ENCODE measurements at places on chromosomes 1 and 21.

GRCh38 chr1:37795340-37796125 is 1.9 kb downstream of the MANEAL start:
- no peak for DNase-seq

DNA sequence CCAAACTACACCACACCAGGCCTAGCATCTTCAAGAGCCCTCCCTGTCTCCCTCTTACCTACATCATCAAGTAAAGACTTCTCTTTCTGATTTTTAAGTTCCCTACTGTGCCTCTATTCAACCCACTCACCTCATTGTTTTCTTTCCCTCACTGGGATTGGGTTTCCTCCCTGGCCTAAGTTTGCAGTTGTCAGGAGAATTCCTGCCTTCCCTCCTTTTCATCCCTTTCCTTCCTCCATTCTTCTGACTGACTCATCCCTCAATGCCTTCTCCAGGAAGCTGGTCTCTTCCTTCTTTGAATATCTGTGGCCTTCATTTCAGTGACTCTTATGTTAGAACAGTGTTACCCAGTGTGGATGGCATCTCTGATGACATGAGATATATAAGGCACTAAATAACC is 139.9 kb upstream of the KIAA0040 start:
- DNase-seq, result no peak

DNA sequence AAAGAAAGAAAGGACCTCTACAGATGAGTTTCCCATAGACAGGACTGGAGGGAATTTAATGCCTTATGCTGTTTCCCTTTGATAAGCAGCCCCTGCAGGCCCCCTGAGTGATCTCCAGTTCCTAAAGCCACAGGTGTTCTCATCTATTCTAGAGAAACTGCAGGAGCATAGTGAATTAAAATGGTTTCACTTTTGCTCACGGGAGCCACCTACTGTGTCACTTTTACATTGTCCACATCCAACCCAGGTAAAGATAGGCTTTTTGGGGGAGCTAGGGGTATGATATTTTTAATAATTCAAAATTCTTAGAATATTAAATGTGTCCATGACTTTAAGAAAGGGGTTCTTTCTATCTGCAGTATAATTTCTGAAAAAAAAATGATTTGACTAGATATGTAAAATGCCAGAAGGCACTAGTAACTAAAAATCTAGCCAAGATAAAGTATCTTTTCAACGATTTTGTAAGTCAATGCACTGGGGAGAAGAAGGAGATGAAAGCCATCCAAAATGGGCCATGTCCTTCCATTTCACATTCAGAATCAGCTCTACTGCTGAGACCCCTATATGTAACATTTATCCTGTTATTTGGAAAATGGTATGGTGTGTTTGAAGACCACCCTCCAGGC is 267.3 kb upstream of the DUSP10 start:
- no peak for DNase-seq

GRCh38 chr1:18021242-18021641 is 86.4 kb upstream of the IGSF21 start:
- no peak for DNase-seq

DNA sequence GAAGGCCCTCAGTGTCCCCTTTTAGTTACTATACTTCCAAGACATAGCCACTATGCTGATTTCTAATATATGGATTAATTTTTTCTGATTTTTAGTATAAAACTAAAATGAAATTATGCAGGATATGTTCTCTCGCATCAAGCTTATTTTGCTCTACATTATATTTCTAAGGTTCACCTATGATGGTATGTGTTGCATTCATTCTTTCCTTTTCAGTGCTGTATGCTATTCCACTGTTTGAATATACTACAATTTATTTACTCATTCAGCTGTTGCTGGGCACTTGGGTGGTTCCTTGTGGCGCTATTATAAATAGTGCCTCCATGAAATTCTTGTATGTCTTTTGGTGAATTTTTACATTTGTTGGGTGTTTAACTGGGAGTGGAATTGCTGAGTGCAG is 230.3 kb downstream of the ATG4C start:
- DNase-seq, result no peak

- DNase-seq, result no peak
Measured at GRCh38 chr1:19955534-19956170, 23.8 kb downstream of the PLA2G2A start.

DNA sequence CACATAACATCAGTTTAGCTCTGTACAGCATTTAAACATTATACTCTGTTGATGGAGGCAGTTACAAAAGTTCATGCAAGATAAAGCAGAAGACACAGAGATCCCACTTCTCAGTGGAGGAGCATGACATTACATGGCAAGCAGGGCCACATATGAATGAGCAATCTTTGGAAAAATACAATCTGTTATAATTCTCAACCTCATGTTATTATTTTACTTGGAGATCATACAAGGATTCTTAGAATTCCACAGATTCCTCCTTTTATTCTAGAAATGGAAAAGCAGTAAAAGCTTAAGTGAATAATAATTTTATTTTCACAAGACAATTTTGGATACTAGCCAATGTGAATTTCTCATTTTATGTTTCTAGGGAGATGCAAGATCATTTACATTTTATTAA is 66.6 kb downstream of the IFI44 start:
- no peak for DNase-seq

GRCh38 chr1:230112131-230112701 is 45.2 kb downstream of the GALNT2 start:
- no peak for DNase-seq

- DNase-seq, result no peak
Measured at GRCh38 chr1:207871117-207871649, 39.7 kb downstream of the CD34 start.

- DNase-seq, result no peak
Measured at GRCh38 chr1:12356004-12356890, 126.4 kb downstream of the VPS13D start.

DNA sequence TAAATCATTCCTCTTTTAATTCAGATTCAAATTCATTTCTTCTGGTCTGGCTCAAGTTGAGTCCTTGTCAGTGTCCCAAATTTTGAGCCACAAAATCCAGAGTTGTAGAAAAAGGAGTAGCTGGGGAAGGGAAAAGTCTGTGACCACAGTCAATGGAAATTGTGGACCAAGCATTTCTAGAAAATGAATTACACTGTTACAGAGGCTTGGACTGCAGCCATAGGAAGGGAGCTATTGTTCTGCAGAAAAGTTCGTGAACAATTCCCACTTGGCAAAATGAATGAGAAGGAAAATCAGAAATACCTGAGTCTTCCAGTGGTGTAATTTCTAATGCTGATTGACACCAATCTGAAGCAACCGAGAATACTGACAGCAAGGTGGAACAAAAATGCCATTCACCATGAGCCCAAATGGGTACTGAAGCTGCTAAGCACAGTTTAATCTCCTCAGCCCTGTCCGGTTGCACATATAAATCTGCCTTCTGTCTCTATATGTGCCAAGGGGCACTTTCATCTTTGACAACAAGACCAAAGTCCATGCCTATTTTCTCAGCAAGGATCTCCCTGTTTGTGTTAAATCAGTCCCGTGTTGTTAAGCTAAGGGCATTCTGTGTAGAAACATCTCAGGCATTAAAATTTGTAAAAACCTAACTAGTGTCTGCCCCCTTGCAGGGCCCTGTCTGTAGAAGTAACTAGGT is 51.3 kb downstream of the TEX35 start:
- no peak for DNase-seq

GRCh38 chr1:234478152-234478480 is 863 bp downstream of the TARBP1 start:
- DNase-seq, result no peak

DNA sequence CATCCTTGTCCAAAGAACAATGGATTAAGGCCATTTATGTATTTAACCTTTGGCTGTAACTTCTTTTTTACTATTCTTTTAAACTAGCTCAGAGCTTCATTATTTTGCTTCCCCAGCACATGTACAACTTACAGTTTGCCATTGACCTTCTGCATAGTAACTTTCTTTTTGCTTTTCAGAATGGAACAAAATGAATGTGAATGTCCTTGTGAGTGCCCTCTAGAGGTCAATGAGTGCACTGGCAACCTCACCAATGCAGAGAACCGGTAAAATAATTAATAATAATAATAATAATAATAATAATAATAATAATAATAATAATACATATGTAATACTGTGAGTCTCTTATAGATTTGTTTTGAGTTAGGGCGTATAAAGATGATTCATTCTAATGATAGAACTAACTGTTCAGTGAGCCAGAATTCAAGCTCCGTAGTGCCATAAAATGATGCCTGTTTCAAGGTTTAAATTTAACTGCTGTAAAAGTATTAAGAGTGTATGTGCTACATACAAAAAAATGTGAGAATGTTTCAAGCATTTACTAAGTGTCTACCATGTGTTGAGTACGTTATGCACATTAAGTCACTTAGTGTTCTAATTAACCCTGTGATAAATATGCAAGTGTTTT is 69.0 kb upstream of the RAVER2 start:
- DNase-seq, result no peak

GRCh38 chr1:193456811-193457280 is 270.4 kb upstream of the B3GALT2 start:
- no peak for DNase-seq

GRCh38 chr1:193569096-193569982 is 382.9 kb upstream of the B3GALT2 start:
- no peak for DNase-seq

DNA sequence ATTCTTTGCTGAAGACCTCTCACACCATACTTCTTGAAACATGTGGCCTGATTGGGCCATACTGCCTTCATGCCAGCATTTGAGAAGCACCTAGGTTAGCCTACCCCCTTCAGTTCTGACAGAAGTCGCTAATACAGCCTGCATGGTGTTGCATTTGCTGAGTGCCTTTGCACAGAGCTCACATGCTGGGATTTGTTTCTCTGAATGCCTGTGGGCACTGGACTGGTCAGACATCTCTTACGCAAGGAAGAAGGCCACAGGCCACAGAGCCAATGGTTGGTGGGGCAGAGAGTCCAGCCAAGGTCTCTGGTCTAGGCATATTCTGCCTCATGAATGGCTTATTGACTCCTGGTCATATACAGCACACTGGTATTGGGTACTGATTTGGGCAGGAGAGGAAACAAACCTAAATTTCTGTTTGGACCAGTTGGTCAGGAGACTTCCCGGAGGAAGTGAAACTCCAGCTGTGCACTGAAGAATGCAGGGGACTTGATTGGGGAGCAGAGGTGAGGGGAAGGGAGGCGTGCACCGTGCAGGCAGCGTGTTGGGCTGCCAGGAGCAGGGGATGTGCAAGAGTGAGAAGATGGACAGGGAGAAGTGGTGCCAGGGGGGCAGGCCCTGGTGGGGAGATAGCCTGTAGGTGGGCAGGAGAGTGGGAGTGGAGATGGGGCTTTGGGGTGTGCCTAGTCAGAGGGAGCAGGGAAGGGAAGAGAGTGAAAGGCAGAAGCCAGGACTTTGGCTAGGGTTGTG is 18.1 kb downstream of the URB2 start:
- no peak for DNase-seq

DNA sequence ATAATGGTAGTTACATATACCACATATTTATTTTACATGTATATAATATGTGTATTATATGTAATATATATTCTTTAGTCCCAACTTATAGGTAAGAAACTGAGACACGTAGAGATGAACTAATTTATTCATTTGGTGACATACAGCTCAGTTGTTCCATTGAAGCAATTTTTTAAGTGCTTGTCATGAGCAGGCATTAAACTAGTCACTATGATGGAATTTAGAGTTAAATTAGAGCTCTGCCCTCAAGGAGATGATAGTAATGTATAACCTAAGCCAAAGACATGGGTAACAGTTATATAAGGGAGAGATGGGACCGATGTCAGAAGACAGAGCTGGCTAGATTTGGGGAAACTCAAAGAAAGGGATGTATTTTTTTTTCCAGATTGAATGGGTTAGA is 83.0 kb downstream of the ST6GALNAC5 start:
- no peak for DNase-seq

- DNase-seq, result peak; percentile 48
Measured at GRCh38 chr1:45687754-45688740, at the start of gene TMEM69. Gene TMEM69 (plus strand): TSS chr1:45688181. CDS start chr1:45691069, 2,888 bp downstream.

DNA sequence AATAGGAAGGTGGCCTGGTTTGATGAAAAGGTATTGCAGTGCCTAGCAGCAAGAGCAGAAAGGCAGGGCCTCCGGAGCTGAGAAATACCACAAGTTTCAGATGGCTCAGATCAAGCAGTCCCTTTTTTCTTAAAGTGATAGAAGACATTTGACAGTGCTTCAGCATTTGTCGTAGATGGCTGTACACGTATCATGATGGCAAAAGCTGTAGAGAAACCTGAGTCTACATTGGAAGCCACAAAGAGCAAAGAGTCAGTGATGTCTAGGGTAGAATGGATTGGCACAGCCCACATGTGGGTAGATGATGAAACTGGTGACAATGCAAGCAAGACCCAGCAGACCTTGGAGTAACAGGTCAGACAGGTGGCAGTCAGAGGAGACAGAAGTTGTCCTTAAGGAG is 101.3 kb upstream of the ARTN start:
- no peak for DNase-seq

DNA sequence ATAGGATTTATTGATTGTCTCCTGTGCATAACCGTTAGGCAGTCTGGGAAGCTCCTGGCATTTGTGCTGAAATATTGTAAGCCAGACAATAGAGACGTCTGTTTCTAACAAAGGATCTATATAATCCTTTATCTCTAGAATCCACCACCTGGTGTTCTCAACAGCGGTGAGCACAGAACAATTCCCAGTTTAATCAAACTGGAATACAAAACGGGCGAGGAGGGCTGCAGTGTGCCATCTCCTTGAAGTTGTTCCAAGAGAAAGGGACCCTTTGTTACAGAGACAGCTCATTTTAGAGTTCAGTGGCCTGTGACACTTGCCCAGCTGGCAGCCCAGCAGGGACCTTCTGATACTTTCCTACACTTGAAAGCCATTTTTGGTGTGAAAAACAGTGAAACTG is 162.8 kb upstream of the IVNS1ABP start:
- DNase-seq, result no peak

- DNase-seq, result no peak
Measured at GRCh38 chr1:48049823-48050535, 52.8 kb upstream of the TRABD2B start.

- DNase-seq, result peak; percentile 22
Measured at GRCh38 chr1:39105061-39105840, 79.1 kb downstream of the NDUFS5 start.

GRCh38 chr1:207298186-207298585 is 23.3 kb upstream of the CD55 start:
- no peak for DNase-seq

- no peak for DNase-seq
Measured at GRCh38 chr1:72000809-72001208, 281.5 kb downstream of the NEGR1 start.

DNA sequence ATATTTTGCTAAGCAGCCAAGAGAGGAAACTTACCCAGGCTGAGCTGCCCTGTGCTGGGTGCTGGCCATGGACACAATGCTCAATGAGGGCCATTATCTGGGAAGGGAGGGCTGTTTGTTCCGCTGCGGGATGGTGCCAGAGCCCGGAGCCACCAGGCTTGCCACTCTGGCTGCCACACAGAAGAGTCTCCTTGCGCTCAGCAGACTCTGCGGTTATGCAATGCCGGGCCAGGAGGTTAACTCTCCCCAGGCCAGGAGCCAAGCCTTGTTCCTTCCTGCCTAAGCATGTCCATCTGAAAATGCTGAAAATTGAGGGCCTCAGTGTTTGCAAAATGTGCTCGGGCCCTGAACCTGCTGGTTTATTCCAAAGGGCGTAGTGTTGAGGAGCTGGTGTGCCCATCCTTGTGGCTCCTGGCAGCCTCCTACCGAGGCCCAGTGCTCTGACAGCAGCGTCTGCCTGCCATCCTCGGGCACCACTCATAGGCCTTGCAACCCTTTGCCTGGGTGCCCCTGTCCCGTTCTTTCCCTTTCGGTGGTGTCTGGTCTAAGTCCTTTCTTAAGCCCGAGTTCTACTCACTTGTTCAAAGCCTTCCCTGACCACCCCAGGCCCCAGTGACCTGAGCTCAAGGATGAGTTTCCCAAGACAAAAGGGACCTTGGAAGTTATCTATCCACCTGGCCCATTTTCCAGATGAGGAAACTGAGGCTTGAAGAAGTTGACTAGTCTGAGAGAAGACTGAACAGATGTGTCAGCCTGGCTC is 133.8 kb upstream of the EDN2 start:
- DNase-seq, result no peak

All from stimulated activated CD8-positive, alpha-beta memory T cell treated with anti-CD3 and anti-CD28 coated beads, Interleukin-7, amount 100 ng/mL, for 24 hours (primary cell).